Esophagus muscularis mucosa (tissue), 4 donors: ENCODE measurements at places on chromosomes 12 and 14.

- DNase-seq: no peak
- no peaks in the 10 kb centered on the region for H3K36me3 ChIP-seq
- H3K4me3 ChIP-seq: no peak overlapping the region
- no peaks in the 10 kb centered on the region for H3K4me1 ChIP-seq
- H3K27ac ChIP-seq: no peak overlapping the region
Observed at GRCh38 chr12:118851891-118852290, 129.4 kb upstream of the SRRM4 start.

DNA sequence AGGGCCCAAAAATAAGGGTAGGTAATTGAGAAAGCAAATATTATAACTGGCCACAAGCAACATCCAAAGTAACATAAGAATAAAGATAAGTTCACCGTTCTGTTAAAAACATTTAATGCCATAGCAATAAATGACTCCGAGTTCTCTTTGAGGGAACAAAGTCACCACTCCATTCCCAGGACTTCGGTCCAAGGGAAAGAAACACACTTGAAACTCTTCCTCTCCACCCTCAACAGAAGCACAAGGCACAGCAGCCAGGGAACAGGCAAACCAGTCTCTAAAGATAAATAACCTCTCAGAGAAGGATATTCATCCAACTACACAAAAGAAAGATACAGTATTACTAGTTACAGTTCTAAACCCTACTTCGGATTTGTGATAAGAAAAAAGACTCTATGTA is 2.5 kb downstream of the SETD3 start:
- H3K4me1 ChIP-seq: peaks cover 57% of the 10 kb centered on the region
- H3K27ac ChIP-seq: peak overlapping the region; percentile 98
- H3K4me3 ChIP-seq: no peak overlapping the region

GRCh38 chr14:81710232-81710845 is 176.7 kb upstream of the SEL1L start:
- no peaks in the 10 kb centered on the region for H3K27me3 ChIP-seq
- no peaks in the 10 kb centered on the region for H3K36me3 ChIP-seq
- H3K4me1 ChIP-seq: no peaks in the 10 kb centered on the region
- no peak for DNase-seq
- no peak overlapping the region for H3K27ac ChIP-seq

DNA sequence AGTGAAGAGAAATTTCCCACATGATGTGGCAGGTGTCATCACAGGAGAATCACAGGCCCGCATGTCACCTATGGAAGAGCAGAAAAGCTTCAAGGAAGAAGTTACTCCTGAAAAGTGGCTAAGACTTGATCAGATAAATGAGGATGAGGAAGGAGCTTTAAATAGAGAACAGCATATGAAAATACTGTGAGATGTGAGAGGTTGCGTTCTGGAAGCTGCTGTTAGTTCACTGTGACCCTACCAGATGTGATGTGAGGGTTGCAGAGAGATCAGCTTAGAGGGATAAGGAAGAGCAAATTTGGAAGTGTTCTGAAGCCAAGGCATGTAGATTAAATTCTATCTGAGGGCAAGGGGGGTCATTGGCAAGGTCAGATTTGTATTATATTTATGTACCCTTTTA is 17.1 kb downstream of the ERP27 start:
- no peaks in the 10 kb centered on the region for H3K27me3 ChIP-seq
- no peak overlapping the region for H3K4me3 ChIP-seq
- no peak overlapping the region for H3K27ac ChIP-seq
- no peaks in the 10 kb centered on the region for H3K4me1 ChIP-seq
- no peak for DNase-seq

DNA sequence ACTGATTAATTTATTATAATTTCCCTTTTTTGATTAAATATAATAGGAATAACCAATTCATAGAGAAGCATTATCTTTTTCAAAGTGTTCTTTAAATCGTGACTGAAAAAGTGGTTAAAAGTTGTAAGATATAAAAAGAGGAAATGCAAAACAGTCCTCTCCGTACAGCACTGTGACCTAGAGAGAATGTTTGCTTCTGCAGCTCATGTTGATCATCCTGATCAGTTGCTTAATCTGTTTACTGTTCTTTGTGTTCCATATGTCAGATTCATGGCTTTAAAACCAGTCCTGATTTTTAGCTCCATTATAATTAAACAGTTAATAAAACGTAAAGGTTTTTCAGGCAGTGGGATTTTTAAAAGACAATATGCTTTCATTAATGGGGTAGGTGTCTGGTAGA is 4.7 kb downstream of the TTC8 start:
- no peaks in the 10 kb centered on the region for H3K36me3 ChIP-seq
- H3K27me3 ChIP-seq: no peaks in the 10 kb centered on the region
- no peak for DNase-seq
- peak overlapping the region; percentile 70 for H3K27ac ChIP-seq

DNA sequence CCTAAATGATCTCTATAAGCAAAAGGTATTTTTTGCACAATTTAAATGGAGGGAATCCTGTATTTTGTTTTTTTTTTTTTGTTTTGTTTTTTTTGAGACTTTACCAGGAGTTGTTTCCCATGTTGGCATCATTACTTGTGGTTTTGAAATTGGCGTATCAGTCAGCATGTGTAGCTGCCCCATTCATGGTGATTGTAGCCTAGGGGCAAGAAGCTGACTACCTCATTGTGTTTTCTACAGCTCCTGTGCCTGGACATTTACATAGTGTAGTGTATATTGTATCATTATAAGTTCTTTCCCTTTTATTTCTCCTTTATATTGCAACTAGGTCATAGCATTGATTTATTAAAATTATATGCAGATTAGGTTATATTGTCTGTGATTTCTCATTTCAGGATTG is 24.5 kb downstream of the SAMD4A start:
- H3K4me3 ChIP-seq: no peak overlapping the region
- no peak for DNase-seq
- H3K4me1 ChIP-seq: peaks cover 31% of the 10 kb centered on the region
- H3K36me3 ChIP-seq: no peaks in the 10 kb centered on the region
- H3K27me3 ChIP-seq: no peaks in the 10 kb centered on the region
